Activated naive CD4-positive, alpha-beta T cell treated with Interleukin-2 at 50 U/mL for 16 hours (primary cell): ENCODE measurements at places on chromosomes 7 and 10.

GRCh38 chr10:131620904-131621303 lies 279.9 kb upstream of the PPP2R2D start:
- no peak for DNase-seq

DNA sequence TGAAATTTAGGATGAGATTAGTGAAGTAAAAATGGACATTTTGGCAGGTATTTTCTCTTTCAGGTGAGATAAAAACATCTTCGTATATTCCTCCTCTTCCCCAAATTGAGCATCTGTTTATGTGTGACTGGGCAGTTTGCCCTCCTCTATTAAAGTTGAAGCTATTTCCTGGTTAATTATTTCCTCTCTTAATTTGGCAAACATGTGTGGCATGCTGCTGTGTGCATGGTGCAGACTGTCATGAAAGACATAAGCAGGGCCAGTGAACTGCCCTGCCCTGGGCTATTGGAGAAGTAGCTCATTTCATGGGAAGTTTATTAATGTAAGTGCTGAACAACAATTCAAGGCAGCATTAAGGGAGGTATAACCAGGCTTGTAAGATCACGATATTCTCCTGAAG lies 52.6 kb downstream of the EVX1 start:
- DNase-seq, result no peak

DNA sequence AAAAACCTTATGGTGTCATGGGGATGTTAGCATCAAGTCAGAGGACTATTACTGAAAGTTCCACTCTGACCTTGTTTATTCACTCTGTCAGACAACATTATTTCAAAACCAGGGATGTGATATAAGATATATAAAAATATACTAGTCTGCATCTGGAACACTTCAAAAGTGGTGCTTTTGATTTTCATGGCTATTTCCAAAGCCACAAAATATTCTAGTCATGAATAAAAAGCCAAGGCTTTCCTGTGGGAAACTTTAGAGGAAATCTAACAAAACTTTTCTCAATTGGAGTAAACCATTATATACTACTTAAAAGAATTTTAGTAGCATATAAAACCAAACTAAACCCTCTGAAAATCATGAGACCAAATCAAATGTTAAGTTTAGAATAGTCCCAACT lies 205.2 kb downstream of the TMEM26 start:
- no peak for DNase-seq

GRCh38 chr10:124697837-124698544 lies 46.2 kb downstream of the FAM53B start:
- peak; percentile 67 for DNase-seq

GRCh38 chr7:39829028-39829427 lies 121.0 kb upstream of the CDK13 start:
- DNase-seq, result no peak

- no peak for DNase-seq
These were observed 585.6 kb downstream of the SUGCT start for GRCh38 chr7:40720416-40720815.

DNA sequence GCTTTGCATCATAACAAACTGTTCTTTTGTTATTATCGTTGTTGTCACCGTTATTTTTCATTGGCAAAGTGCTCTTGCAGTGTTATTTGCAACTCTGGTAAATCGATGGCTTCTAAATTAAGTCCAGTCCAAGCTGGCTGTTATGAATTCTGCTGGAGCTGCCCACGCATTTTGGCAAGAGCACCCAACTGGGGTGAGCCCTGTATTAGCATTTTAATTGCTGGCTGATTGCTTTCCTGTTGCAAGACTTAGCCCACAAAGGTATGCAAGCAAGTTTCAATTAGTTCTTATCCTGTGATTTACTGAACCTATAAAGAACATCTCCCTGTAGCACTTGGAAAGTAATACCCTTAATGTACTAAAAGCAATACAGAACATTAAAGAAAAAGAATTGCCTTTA lies 226.8 kb downstream of the ACTR3B start:
- DNase-seq, result no peak

- DNase-seq, result no peak
These were observed 33.6 kb downstream of the ANKRD16 start for GRCh38 chr10:5855979-5856700.
